ENCODE measurements at places on chromosomes 12 and 14.

- DNase-seq = no peak
Measured at GRCh38 chr12:53659571-53659981, 16.3 kb downstream of the ATP5MC2 start.

DNA sequence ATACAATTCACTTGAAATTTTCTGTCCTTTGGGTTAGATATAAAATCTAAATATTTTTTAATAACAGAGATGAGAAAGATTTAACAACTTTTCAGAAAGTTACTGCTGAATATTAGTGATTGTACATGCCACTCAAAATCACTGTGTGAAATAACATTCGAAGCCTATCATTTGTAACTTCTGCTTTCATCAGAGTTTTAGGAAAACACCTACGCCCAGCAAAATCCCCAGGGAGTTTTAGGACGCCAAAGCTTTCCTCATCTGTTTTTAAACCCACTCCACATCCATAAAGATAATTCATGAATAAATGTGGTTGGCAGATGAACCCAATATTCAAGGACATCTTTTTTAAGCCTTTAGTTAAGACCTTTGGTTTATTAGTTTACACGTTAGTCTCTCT lies 23.9 kb downstream of the TC2N start:
- DNase-seq = no peak

- DNase-seq = no peak
Measured at GRCh38 chr14:100651999-100652508, 64.8 kb upstream of the BEGAIN start.

DNA sequence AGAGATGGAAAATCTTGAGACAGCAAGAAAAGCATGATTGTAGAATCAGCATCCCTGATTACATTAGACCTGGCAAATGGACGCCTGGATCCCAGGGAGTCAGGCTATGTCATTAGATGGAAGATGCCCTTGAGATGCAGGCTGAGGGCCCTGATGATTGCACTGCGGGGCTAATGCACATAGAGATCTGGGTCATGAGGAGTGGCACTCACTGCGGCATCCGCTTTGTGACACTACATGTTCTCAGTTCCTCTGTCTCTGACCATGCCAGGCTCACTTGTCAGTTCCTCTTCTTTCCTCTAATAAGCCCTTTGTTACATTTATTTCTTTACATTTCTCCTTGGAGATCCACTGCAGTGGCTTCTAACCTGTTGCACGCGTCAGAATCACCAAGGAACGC lies 70.1 kb upstream of the GPATCH2L start:
- DNase-seq = no peak

DNA sequence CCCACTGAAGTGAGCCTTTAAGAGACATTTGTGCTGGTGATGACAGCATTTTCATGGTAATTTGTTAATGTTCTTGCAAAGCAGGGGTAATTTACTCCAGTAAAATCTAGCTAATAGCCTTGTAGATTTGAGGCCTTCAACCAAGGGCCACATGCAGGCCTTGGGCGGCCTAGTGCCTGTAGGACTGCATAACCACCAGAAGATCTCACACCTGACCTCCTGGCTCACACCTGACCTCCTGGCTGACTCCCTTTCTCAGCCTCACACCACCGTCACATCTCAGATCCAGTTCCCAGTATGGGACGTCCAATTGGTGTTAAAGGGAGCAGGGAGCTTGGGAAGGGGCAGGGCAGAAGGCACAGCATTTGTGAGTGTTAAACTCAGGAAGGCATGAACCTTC lies 26.9 kb downstream of the C12orf42 start:
- DNase-seq = no peak

- no peak for DNase-seq
Measured at GRCh38 chr14:91885113-91885712, 17.9 kb upstream of the TC2N start.

DNA sequence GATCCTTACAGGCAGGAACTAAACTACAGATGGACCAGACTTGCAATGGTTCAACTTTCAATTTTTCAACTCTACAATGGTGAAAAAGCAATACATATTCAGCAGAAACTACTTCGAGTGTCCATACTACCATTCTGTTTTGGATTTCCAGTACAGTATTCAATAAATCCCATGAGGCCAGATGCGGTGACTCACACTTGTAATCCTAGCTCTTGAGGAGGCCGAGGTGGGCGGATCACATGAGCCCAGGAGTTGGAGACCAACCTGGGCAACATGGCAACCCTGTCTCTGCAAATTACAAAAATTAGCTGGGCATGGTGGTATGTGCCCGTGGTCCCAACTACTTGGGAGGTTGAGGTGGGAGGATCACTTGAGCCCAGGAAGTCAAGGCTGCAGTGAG lies 336.1 kb downstream of the MED13L start:
- no peak for DNase-seq

GRCh38 chr14:59463787-59464485 lies 1.2 kb downstream of the GPR135 start:
- DNase-seq = no peak

DNA sequence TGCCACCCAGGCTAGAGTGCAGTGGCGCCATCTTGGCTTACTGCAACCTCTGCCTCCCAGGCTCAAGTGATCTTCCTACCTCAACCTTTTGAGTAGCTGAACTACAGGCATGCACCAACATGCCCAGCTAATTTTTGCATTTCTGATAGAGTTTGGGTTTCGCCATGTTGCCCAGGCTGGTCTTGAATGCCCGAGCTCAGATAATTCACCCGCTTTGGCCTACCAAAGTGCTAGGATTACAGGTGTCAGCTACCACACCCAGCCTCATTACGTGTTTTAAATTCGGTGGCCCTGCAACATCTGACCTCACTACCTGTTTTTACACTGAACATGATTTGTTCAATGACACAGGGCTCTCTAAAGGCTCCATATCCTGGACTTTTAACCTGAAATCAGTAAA lies 22.9 kb upstream of the RDH16 start:
- no peak for DNase-seq

DNA sequence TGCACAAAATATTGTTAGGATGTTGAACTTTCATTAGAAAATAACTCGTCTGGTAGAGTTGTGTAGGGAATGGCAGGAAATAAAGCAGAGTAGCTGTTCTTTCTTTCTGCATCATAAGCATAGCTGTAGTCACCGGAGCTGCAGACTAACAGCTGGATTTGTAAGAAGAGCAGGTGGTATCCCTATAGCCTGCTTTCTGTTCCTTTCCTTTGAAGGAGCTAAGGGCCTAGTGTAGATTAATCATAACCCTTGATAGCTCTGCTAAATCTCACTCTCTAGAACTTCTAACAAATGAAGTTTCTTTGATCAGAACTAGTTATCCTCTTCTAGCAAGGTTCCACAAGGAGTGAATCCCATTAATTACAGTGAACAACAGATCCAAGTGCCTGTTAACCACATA lies 3.5 kb downstream of the LMO3 start:
- no peak for DNase-seq

DNA sequence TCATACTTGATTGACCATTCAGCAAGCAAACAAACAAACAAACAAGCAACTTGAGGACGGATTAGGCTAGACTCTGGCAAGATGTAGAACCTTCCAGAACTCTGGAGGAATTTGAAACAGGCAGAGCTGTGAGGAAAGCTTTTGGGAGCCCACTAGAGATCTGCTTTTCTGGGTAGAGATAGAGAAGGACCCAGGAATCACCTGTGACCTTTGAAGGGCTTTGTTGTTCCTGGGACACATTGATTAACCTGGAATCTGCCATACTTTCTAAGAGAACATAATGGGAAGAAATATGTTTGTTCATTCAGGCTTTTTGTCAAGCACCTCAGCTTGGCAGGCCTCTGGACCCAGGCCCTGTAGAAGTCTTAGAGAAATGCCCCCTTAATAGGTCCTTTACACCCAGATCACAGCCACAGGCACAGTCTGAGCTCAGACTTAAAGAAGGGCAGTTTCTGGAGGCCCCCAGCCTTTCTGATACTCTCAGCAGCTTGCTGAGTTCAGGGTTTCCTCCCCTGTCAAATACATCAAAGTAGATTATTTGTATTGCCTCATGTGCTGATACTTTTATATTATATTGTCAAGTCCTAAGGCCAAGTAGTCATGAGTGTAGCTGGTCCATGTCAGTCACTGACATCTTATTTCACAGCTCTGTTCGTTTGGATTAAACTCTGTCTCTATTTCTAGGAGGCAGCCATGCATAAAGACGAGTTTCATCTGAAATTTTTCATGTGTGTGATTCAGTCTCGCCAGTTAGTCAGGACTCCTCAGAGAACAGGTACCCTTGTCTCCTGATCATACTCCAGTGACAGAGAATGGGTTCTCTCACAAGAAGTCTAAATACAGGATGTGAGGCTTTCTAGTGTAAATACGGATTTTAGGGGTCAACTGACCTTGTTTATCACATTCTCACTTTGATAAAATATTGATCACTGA lies 1.1 kb upstream of the SENP1 start:
- peak; percentile 7 for DNase-seq

- peak; percentile 54 for DNase-seq
Measured at GRCh38 chr12:71440763-71441748, 1.5 kb downstream of the LGR5 start.

DNA sequence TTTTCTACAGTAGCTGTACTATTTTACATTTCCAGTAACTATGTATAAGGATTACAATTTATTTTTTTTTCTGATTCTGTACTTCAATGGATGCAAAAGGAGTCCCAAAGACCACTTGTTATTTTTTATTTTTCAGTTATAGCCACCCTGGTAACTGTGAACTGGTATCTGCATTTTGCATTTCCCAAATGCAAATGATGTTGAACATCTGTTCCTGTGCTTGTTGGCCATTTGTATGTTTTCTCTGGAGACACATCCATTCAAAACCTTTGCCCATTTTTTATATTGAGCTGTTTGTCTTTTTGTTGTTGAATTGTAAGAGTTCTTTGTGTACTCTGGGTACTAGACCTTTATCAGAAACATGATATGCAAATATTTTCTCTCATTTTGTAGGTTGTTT lies 485.6 kb downstream of the LRIG3 start:
- no peak for DNase-seq

DNA sequence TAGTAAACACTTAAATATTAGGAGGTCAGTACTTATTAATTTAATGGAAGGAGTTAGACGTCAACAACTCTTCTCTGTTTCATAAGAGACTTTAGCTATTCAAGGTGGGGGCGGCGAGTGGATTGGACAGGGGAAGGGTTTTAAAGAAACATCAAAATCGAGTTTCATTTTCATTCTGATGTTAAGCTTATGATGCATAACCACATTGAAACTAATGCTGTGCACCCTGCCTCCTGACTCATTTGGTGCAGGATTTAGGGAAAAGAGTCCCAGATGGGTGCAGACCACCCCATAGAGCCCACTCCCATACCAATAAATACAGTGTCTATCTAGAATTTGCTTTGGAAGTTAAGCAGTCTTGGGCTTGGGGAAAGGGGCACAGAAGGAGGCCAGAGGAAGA lies 7.4 kb downstream of the ZBTB39 start:
- DNase-seq = no peak

DNA sequence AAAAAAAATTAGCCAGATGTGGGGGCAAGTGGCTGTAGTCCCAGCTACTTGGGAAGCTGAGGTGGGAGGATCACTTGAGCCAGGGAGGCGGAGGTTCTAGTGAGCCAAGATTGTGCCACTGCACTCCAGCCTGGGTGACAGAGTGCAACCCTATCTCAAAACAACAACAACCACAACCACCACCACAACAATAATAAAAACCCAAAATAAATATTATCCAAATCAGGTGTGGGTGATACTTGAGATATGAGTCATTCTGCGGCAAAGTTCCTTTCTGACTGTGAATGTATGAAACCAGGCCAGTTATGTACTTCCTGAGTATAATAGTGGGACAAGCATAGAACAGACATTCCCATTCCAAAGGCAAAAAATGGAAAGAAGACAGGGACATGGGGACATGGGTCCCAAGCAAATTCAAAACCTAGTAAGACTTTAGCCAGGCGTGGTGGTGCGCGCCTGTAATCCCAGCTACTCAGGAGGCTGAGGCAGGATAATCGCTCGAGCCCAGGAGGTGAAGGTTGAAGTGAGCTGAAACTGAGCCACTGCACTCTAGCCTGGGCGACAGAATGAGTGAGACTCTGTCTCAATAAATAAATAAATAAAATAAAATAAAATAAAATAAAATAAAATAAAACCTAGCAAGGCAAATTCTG lies 9.7 kb upstream of the ERC1 start:
- no peak for DNase-seq

- DNase-seq = no peak
Measured at GRCh38 chr12:113359133-113359938, 949 bp downstream of the PLBD2 start.

DNA sequence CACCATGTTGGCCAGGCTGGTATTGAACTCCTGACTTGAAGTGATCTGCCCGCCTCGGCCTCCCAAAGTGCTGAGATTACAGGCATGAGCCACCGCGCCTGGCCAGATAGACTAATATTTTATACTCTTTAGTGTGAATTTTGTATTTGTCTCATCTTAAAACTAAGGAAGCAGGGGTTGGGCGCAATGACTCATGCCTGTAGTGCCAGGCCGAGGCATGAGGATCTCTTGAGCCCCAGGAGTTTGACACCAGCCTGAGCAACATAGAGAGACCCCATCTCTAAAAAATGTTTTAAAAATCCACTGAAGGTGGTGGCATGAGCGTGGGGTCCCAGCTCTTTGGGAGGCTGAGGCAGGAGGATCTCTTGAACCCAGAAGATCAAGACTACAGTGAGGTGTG lies 9.0 kb downstream of the DYNC1H1 start:
- no peak for DNase-seq

GRCh38 chr14:30445011-30445793 lies 113.8 kb upstream of the G2E3 start:
- DNase-seq = no peak
